ENCODE measurements at places on chromosomes 5 and 9.

- DNase-seq, result no peak
These were observed 2265.3 kb upstream of the C9orf72 start for GRCh38 chr9:29838491-29839020.

GRCh38 chr9:129023036-129023907 is 4.9 kb downstream of the SH3GLB2 start:
- DNase-seq, result no peak

DNA sequence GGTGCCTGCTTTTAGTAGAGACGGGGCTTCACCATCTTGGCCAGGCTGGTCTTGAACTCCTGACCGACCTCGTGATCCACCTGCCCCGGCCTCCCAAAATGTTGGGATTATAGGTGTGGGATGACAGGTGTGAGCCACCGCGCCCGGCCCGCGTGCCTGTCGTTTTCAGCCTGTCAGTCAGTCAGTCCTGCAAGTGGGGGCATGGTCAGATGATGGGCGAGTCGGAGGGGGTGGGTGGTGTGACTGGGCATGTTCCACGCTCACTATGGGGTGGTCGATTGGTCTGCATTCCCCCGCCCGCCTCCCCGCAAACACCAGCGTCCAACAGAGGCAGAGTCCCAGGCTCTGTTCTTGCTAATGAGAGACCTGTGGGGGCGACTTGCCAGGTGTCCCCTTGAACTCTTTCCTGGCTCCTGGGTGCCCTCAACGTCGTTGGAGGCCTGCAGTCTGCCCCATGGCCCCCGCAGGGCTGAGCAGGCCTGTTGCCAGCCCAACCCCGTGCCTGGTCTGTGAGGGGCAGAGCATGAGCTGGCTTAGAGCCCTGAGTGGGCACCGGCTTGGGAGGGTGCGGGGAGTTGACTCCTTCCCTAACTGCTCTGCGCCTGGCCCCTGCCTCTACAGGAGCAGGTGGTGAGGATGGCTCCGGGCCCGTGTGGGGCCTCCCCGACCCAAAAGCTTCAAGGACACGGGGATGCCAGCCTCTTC is 23.1 kb downstream of the CRB2 start:
- DNase-seq, result no peak

- DNase-seq, result no peak
These were observed 1696.0 kb upstream of the WWC1 start for GRCh38 chr5:166595274-166595951.

DNA sequence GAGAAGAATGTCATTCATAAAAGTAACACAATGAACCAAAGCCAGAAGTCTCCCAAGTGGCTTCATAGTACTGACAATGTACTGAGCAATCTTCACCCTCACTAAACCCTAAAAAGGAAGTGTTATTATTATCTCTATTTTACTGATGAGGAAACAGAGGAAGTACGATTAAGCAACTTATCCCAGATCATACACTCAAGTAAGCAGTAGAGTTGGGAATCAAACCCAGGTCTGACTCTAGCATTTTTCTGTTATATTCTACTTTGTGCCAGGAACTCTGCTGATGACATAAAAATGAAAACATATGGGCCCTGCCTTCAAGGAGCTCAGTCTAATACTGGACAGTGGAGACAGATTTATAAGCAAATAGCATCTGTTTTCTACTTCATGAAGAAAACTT is 109.2 kb downstream of the RAPGEF6 start:
- no peak for DNase-seq

GRCh38 chr9:130913599-130914416 is 17.2 kb upstream of the QRFP start:
- no peak for DNase-seq

- no peak for DNase-seq
These were observed 223.5 kb upstream of the IL12B start for GRCh38 chr5:159553792-159554191.

DNA sequence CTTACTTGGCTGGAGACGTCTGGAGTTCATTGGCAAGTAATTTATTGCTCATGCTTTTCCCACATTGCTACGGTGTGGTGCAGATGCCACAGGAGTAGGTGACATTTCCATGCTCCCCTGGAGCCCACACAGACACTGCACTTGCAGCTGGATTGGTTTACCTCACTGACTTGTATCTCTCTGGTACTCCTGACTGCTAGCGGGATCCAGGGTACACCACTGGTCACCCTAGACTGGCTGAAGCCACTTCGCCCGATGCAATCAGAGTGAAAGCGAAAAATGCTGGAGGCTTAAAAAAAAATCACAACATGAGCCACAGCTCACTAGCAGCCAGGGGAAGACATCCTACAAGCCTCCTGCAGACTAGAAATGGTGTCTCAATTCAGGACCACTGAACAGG is 32.6 kb upstream of the SLIT3 start:
- DNase-seq, result no peak

DNA sequence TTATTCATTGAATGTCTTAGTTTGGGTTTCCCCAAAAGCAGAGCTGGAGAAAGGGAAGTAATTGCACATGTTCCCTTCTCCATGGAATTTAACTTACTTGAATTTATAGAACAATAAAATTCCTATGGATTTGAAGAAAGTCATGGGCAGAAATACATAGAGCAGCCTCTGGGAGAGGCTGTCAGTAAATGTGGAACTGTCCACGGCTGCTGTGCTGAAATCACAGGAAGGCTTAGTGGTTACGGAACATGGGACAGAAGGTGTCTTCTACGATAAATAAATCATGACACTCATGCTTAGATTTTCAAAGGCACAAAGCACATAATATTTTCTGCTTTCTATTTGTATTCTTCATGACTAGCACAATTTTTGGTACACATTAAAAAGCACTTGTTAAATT is 440.6 kb upstream of the IZUMO3 start:
- no peak for DNase-seq

- DNase-seq, result no peak
These were observed 186.0 kb upstream of the KLF9 start for GRCh38 chr9:70600506-70600905.

GRCh38 chr5:125100951-125101350 is 354.5 kb upstream of the ZNF608 start:
- no peak for DNase-seq

- DNase-seq, result no peak
These were observed 20.1 kb upstream of the SLC25A48 start for GRCh38 chr5:135814316-135814715.

DNA sequence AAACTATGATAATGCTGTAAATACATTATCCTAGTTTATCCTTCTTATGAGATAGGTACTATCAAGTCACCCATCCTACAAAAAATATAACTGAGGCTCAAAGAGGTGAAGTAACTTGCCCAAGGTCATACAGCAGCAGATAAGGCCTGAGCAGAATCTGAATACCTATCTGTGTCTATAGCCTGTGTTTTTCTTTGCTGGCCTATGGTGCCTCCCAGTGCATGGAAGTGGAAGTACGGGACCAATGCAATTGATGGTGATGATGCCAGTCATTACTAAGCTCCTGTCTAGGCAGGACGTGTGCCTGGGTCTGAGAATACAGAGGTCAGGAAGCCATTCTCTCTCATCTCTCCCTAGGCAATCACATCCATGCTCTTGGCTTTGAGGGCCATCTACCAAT is 67.8 kb downstream of the FAT2 start:
- no peak for DNase-seq

GRCh38 chr5:171709930-171710329 is 75.7 kb upstream of the SMIM23 start:
- no peak for DNase-seq

DNA sequence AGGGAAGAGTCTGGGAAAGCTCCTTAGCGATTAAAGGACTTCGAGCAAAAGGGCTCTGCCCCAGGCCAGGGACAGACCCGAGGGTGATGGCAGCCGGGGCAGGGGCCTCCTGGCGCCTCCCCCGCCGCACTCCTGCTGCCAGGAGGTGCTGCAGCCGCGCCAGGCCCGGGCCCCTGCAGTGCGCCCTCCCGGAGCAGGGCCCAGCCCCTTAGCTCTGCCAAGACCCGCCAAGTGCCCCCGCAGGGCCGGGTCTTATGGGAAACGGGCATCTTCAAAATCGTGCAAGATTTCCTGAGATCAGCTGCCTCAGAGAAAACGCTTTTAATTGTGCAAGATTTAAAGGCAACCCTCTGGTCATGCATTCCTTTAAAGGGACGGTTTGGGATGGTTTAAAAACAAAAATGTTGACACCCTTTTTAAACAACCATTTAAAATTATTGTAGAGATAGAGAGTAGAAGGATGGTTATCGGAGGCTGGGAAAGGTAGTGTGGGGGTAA is 52.4 kb downstream of the CDC14B start:
- no peak for DNase-seq

DNA sequence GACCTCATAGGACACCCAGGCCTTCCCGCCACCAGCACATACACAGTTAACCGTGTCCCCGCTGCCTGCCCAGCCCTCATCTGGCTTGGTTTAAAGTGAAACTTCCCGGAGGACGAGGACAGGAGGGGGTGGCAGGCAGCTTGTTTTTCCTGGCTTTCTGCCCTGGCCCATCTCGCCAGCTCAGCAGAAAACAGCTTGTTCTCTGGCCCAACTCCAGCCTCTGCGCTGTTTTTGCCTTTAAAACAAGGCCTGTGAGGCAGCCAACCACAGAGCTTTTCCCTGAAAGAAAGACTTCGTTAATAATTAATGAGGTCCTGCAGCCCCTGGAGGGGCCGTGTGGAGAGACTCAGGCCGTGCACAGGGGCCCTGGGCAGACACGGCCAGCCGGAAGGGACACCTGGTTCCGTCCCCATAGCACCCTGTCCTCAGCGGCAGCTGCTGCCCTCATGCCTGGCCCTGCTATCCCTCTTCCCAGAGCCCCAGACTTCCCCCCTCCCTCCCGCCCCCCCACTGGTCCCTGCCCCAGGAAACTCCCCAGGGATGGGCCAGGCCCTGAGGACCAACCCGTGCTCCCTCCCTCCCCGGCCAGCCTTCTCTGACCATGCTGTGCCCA is 108.7 kb downstream of the RXRA start:
- no peak for DNase-seq

- peak; percentile 57 for DNase-seq
These were observed 34.8 kb upstream of the TRIO start for GRCh38 chr5:14108170-14108996.

- no peak for DNase-seq
These were observed 510.3 kb upstream of the KLF4 start for GRCh38 chr9:107999890-108000289.

GRCh38 chr9:34562135-34562745 is 27.3 kb downstream of the CNTFR start:
- no peak for DNase-seq

- DNase-seq, result no peak
These were observed 11.2 kb upstream of the TBC1D9B start for GRCh38 chr5:179918742-179919486.

GRCh38 chr9:113227436-113227835 is 6.1 kb downstream of the SLC31A1 start:
- no peak for DNase-seq

GRCh38 chr9:91844190-91844589 is 105.8 kb downstream of the ROR2 start:
- DNase-seq, result no peak

All from GM06990 (cell line).